ENCODE measurements at places on chromosomes 1 and 21. TPM values are rescaled to one million over a fixed set of nuclear protein-coding genes. Genes with fewer than 3 reads are reported as not detected.
A peak's percentile ranks its signal among the peaks of the same experiment; 100 is the strongest.

NBPF19 gene
- 49.8 TPM for total RNA-seq

MTARC2 gene
- not detected for total RNA-seq

OR2T35 gene
- not detected for total RNA-seq

RIMKLA gene
- total RNA-seq = not detected

C1orf94 gene
- not detected for total RNA-seq

HAO2 gene
- total RNA-seq = not detected

JMJD4 gene
- total RNA-seq = 11.4 TPM

TDRD5 gene
- total RNA-seq = not detected

- DNase-seq = no peak
Observed at GRCh38 chr1:16166117-16166516, 10.2 kb upstream of the EPHA2 start.

GRCh38 chr1:183215076-183215720 lies 29.1 kb downstream of the LAMC2 start:
- DNase-seq = no peak

DNA sequence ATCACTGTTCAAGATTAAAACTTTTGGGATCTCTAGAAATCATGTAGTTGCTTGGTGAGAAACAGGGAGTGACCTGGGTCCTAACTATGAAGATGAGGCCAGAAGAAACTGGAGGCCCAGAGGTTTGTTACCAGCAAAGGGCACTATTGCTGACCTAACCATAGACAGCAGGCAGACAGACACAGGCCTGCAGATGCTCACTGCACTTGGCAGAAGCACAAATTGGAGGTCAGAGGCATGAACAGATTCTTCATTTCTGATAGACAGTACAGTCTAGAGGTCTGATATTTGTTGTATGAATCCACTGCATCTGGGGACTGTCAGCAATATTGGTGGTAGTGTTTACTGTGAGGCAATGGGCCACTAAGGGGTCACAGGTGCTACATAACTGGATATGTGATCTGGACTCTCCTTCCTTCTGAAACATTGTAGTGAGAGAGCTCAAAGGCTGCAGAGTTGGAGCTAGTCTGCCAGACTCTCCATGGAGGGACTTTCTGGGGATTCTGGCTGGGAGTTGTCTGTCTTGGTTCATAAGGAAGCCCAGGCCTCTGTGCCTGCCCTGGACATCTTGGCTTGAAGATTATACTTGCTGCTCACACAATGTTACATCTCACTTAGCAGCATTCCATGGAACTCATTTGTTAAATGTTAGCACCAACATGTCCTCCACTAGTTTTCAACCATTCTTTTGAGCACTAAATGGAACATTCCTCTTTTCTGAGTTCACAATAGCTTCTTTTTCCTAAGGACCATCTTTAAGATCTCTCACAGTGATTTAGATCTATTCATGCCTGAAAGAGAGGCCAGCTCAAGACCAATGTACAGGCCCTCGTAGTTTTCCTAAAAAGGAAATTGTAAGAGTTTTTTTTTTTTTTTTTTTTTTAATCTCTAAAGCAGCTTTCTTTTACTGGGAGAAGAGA lies 26.9 kb upstream of the CCN1 start:
- DNase-seq = no peak

GRCh38 chr1:214404571-214405213 lies 123.7 kb downstream of the SMYD2 start:
- no peak for DNase-seq

DNA sequence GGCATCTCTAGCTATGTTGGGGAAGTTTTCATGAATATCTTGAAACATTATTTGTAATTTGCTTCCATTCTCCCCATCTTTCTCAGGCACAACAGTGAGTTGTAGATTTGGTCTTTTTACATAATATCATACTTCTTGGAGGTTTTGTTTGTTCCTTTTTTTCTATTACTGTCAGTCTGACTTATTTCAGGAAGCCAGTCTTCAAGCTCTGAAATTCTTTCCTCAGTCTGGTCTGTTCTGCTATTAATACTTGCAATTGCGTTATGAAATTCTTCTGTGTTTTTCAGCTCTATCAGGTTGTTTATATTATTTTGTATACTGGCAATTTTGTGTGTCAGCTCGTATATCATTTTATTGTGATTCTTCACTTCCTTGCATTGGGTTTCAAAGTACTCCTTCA lies 424.6 kb upstream of the PTBP2 start:
- DNase-seq = no peak

DNA sequence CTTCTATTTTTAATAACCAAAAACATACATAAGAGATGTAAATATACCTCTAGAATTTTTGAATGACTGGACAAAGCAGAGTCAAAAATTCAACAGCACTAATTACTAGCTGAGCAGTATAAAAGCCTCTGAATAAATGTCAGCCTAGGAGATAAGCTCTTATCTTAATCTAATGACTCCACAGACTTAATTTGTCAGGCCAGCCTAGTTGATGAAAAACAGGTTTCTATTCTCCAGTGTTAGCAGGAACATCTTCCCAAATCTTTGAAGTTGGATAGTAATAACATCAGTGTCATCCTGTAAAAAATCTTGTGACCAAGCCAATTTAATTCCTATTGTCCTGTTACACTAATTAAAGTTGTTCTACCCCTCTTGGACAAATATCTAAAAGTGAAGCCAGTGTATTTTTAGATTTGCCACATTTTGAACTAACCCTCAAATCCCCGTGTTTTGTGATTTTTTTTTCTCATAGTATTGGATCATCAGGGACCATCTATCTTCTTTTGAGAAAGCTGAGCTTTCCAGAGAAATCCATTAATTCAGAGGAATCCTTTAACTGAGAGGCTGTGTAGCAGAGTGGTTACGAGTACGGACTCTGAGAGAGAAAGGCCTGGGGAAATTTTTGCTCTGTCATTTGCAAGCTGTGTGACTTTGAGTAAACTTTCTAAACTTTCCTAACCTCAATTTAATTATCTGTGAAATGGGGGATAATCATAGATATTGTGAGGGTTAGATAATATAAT lies 41.2 kb downstream of the LMO4 start:
- no peak for DNase-seq

GRCh38 chr1:78619803-78620579 lies at the start of gene IFI44L:
IFI44L (plus strand) TSS chr1:78620448; CDS start chr1:78627916, 7,468 bp downstream.
- DNase-seq = peak; percentile 71

DNA sequence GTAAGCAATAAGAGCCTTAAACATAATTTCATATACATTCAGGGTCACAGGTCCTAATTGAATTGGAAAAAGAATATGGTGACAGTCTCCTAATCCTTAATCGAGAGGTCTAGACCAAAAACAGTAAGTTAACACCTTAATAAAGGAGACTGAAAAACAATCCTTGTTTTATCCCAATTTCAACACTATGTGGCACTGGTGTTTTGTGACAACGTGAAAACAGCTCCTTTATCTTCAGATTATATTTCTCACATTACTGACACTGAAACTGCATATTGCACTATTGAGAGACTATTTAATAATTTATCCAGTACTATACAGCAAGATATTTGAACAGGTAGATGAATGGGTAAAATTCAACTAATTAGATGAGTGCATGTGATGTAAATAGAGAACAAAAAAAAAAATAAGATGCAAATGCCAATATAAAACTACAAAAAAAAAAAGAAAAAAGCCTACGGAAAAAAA lies 34.1 kb downstream of the TP53BP2 start:
- no peak for DNase-seq

GRCh38 chr1:22104865-22105437 lies 37.9 kb downstream of the WNT4 start:
- peak; percentile 26 for DNase-seq

GRCh38 chr1:24694380-24694843 lies 50.8 kb upstream of the CLIC4 start:
- DNase-seq = no peak

DNA sequence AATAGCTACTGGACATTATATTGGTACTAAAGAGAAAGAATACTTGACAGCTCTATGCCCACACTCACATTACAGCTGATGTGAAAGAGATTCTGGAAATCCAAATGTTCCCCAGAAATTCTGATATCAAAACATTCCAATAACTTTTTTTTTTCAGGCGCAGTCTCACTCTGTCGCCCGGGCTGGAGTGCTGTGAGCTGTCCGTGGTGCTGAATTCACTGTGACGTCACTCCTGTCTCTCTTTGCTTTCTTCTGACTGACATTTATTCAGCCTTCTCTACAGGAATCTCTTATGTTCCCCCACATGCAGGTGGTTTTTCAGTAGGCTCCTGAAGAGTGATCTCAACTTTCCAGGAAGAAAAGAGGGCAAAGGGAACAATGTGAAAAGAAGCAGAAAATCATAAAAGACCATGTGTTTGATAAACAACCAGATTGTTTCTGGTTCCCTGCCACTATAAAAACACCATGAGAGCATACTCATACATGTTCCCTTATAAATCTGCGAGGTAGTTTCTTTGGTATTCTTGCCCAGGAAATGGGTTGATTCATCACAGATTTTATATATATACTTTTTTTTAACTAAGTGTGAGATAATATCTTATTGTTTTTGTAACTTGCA lies 6.2 kb downstream of the S100A7A start:
- DNase-seq = peak; percentile 64

DNA sequence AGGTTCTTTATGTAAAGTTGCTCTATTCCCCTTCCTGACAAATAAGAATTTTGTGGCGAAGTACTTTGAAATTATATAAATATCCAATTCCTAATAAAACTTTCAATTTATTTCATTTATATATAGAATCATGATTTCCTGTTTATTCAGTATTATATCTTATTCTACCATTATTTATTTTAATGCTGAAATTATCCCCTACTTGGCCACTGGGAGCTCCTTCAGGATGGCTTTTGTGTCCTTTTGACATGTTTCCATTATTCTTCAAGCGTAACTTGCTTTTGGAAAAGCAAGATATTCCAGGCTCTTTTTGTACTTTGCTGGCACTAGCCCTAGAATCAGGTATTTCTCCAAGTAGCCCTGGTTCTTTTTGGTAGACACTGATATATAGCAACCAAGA lies 67.2 kb upstream of the CACYBP start:
- no peak for DNase-seq

GRCh38 chr21:38297194-38297631 lies 40.4 kb downstream of the KCNJ15 start:
- no peak for DNase-seq

GRCh38 chr1:14441302-14441741 lies 157.2 kb upstream of the KAZN start:
- DNase-seq = no peak

DNA sequence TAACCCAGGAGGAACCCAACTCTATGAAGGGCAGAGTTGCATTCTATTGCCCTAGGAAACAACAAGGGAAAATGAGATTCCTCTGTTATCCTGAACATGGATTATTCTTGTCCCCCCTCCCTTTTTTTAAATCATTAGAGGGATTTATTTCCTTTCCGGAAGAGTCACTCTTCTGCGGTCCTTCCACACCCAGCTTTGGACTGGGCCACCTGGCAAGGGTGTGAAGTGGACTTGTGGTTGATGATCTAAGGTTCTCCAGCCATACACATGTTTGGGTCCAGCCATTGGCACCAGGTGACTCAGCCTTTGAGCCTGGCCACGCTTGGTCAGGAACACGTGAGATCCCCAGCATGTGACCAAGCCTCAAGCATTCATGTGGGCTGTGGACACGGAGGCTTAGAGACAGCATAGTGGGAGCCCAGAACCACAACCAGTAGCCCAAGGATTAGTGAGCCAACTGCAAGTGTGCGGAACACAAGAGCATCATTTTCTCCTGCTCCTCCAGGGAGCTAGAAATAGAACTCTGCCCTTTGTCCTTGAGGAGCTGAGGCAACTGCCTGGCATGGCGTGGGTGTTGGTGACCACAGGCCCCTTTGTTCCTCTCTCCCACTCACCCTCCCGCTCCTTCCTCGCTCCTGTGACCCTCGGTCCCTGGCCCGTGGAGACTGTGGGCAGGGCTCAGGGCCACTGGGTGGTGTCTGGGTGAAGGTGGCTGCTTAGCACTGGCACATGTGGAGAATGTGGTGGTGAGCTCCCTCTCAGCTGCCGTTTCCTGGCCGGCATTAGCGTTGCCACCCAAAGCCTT lies 50.1 kb downstream of the NENF start:
- no peak for DNase-seq

DNA sequence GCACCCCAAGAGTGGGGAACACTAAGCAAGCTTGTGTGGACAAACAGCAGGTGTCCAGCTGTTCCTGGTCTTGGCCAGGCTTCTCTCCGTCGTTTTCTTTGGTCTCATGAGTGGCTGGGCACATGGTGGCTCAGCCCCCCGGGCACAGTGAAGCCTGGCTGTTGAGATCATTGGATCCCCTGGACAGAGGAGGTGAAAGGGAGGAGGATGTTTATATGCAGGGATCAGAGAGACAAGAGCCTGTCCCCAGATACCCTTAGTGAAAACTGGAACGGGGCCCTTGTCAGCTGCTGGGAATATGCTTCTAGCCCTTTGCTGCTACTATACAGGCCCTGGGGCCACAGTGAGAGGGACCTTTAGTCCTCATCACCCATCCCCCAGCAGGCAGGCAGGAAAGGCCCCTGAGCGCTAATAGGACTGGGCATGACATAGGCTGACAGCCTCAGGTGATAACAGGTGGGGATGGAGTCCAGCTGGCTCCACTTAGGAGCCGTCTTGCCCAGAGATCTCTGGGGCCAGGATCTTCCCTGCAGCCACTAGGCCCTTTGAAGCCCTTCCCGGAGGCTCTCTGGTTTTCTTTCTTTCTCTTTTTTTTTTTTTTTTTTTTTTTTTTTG lies 16.4 kb downstream of the EPHA8 start:
- no peak for DNase-seq

DNA sequence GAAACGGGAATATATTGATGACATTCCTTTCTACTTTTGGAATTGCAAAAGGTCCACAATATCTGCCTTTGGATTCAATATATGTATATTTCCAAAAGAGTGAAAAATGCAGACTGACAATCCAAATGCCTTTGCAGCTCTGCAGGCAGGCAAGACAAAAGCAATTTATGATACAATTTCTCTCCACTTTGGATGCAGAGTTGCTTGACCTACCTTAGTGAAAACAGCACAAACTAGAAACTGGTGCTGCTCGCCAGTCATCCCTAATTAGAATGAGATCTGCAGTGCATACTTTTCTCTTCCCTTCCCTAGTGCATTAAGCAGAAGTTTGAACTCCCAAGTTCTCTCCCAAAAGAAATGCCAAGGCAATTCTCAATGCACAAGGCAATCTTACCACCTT lies 56.8 kb downstream of the KIAA0319L start:
- no peak for DNase-seq

DNA sequence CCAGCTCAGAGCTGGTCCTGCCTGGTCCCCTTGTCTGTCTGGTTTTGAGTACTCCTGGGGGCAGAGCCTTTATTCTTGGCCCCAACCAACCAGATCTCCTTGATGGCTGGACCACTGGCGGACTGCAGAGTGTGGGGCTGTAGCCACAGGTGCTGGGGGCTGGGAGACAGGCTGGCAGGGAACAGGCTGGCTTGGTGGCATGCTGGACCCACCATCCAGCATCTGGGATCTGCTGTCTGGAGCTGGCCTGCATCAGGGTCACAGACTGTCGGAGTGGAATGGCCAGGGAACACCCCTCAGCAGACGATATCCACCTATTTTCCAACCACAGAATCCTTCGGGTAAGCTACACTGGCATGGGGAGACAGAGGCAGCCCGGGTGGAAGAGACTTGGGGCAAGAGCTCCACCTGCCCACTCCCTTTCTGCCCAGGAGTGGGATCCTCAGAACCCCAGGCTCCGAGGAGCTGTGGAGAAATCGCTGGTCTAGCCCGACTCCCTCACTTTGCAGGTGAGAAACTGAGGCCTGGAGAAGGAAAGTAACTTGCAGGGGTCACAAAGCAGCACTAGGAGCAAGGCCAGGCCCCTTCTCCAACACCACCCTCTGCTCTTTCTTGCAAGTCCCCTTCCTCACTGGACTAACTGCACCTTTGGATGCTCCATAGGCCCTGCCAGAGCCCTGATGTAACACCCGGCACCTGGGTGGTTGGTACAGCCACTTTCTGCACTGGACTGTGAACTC lies 40.6 kb downstream of the TNNT2 start:
- no peak for DNase-seq

Data from CD4-positive, alpha-beta T cell (primary cell).